Activated naive CD8-positive, alpha-beta T cell treated with anti-CD3 and anti-CD28 coated beads, Interleukin-2, amount 10 ng/mL, durations not matched to agents 7 days and 5 days (primary cell): ENCODE measurements at places on chromosomes 4 and X.

- no peaks in the 10 kb centered on the region for H3K4me1 ChIP-seq
- no peak overlapping the region for H3K4me3 ChIP-seq
- no peak for DNase-seq
- no peaks in the 10 kb centered on the region for H3K27me3 ChIP-seq
- H3K36me3 ChIP-seq = no peaks in the 10 kb centered on the region
Measured at GRCh38 chrX:123779908-123780396, 47.1 kb upstream of the THOC2 start.

GRCh38 chrX:15512401-15512965 is 11.9 kb downstream of the BMX start:
- DNase-seq = no peak
- no peak overlapping the region for H3K27ac ChIP-seq
- no peaks in the 10 kb centered on the region for H3K4me1 ChIP-seq
- peaks cover 7% of the 10 kb centered on the region for H3K27me3 ChIP-seq
- H3K36me3 ChIP-seq = no peaks in the 10 kb centered on the region

GRCh38 chrX:87299563-87300160 is 217.9 kb upstream of the KLHL4 start:
- H3K27me3 ChIP-seq = no peaks in the 10 kb centered on the region
- no peak overlapping the region for H3K27ac ChIP-seq
- no peak overlapping the region for H3K4me3 ChIP-seq
- no peaks in the 10 kb centered on the region for H3K36me3 ChIP-seq
- H3K4me1 ChIP-seq = no peaks in the 10 kb centered on the region
- DNase-seq = no peak

GRCh38 chr4:121737846-121738554 is 27.0 kb downstream of the SMIM43 start:
- peaks cover 15% of the 10 kb centered on the region for H3K27me3 ChIP-seq
- no peak for DNase-seq
- no peak overlapping the region for H3K27ac ChIP-seq
- no peaks in the 10 kb centered on the region for H3K4me1 ChIP-seq
- no peaks in the 10 kb centered on the region for H3K36me3 ChIP-seq

DNA sequence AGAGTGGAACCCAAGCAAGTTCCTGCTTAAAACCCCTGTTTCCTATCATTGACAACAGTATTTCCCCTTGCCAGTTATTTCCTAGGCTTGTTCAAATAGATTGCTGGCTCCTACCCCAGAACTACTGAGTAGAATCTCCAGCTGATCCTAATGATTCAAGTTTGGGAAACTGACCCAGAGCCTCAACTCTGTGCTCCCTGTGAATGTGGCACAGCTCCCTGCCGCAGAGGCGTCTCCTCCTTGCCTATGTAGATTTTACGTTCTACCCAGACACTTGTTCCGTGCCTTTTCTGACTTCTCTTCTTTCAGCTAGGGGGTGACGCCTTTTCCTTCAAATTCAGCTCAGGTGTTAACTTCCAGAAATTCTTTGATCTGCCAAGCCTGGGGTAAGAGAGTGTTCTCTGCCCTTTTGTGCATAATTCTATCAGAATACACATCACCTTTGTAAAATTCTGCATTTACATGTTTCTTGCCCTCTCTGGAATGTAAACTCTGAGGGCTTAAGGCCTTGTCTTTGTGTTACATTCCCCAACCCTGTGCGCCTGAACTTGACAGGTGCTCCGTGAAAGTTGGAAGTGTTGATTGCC is 4.4 kb downstream of the LSM6 start:
- peaks cover 26% of the 10 kb centered on the region for H3K4me1 ChIP-seq
- peaks cover 9% of the 10 kb centered on the region for H3K36me3 ChIP-seq
- H3K4me3 ChIP-seq = no peak overlapping the region
- no peak for DNase-seq
- H3K27me3 ChIP-seq = no peaks in the 10 kb centered on the region

- no peak overlapping the region for H3K27ac ChIP-seq
- H3K27me3 ChIP-seq = peaks cover 10% of the 10 kb centered on the region
- no peak overlapping the region for H3K4me3 ChIP-seq
- no peaks in the 10 kb centered on the region for H3K4me1 ChIP-seq
- no peaks in the 10 kb centered on the region for H3K36me3 ChIP-seq
Measured at GRCh38 chr4:155705664-155706063, 39.0 kb downstream of the GUCY1A1 start.

DNA sequence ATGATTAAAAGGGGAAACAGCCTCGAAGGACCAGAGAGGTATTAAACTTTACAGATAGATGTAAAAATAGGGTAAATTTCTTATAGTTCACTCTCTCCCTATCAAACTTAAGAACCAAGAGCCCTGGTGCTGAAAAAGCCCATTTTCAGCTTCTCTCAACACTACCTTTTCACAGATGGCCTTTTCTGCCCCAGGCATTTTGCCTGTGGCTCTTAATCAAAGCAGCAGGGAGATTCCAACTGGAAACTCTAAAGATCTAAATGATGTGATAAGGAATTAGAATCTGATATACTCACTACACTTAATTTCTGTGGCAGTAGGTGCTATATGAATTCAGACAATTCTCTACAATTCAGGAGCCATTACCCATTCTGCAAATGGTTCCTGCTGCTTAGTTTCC is 60.0 kb downstream of the AMMECR1 start:
- no peaks in the 10 kb centered on the region for H3K27me3 ChIP-seq
- peaks cover 5% of the 10 kb centered on the region for H3K36me3 ChIP-seq
- DNase-seq = no peak
- peaks cover 4% of the 10 kb centered on the region for H3K4me1 ChIP-seq
- H3K4me3 ChIP-seq = no peak overlapping the region

- no peak overlapping the region for H3K4me3 ChIP-seq
- no peak overlapping the region for H3K27ac ChIP-seq
- no peaks in the 10 kb centered on the region for H3K36me3 ChIP-seq
- no peak for DNase-seq
- no peaks in the 10 kb centered on the region for H3K27me3 ChIP-seq
Measured at GRCh38 chrX:127732709-127733108, 319.5 kb downstream of the ACTRT1 start.

DNA sequence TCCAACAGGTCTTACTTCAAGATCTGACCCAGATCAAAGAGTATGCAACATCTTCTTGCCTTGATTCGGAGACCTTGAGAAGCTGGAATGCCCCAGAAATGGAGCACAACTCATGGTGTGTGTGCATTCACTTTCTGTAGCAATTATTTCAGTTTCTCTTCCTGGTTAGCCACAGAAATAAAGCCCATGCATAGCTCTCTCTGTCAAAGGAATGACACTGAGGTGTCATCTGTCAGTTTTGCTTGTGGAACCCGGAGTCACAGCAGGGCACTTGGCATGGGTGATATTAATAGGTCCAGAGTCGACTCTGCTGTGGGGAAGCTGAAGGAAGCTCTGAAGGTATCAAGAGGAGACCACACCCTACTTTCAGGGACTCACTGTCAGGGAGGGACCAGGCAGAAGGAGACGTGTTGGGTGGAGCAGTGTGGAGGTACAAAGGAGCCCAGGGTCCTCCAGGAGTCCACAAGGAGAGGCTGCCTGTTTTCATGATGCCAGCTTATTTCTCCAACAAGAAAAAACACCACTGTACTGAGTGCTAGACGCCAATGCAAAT is 10.7 kb downstream of the CLNK start:
- peaks cover 19% of the 10 kb centered on the region for H3K36me3 ChIP-seq
- peak overlapping the region; percentile 47 for H3K27ac ChIP-seq
- peaks cover 39% of the 10 kb centered on the region for H3K4me1 ChIP-seq
- DNase-seq = no peak

DNA sequence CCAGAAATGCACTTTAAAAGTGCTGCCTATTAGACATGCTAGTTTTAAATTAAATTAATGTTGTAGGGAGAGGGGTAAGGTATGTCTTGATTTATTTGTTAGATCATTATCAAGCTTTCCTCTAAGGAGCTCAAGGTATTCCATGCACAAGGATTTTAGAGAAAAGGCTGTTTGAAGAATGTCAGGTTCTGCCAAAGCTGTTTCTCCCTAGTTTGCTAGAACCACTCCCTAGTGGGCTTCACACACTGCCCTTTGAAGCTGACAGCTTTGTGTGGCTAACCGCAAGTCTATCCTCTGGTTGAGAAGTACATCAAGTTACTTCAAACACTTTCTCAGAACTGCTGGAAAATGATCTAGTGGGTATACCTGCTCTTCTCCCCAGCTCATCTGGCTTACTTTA is 32.3 kb downstream of the RASL11B start:
- H3K4me3 ChIP-seq = no peak overlapping the region
- no peak overlapping the region for H3K27ac ChIP-seq
- DNase-seq = no peak

DNA sequence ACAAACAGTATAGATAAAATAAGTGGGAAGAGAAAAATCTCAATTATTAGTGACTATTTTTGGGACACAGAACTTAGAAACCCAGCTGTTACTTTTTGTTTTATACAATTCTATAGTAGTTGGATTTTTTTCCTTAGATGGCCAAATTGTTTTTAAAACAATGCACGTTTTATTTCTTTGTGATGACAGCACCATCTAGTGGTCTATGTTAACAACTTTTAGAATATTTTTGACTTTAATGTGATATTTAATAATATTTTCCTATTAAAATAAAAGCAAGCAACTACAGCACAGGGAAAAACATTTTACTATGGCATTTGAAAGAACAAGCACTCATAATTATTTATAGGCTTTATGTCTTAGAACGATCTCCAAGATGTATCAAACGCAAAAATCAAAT is 5.6 kb upstream of the SMIM31 start:
- no peak overlapping the region for H3K27ac ChIP-seq
- no peak overlapping the region for H3K4me3 ChIP-seq
- no peak for DNase-seq
- H3K27me3 ChIP-seq = peaks cover 2% of the 10 kb centered on the region
- H3K4me1 ChIP-seq = no peaks in the 10 kb centered on the region
- no peaks in the 10 kb centered on the region for H3K36me3 ChIP-seq

GRCh38 chr4:15888515-15888914 is 50.0 kb downstream of the FGFBP1 start:
- no peak overlapping the region for H3K27ac ChIP-seq
- H3K36me3 ChIP-seq = no peaks in the 10 kb centered on the region
- peaks cover 12% of the 10 kb centered on the region for H3K27me3 ChIP-seq
- DNase-seq = no peak
- peaks cover 5% of the 10 kb centered on the region for H3K4me1 ChIP-seq

- H3K36me3 ChIP-seq = no peaks in the 10 kb centered on the region
- no peak for DNase-seq
- H3K4me3 ChIP-seq = no peak overlapping the region
- no peaks in the 10 kb centered on the region for H3K27me3 ChIP-seq
- no peak overlapping the region for H3K27ac ChIP-seq
- H3K4me1 ChIP-seq = peaks cover 8% of the 10 kb centered on the region
Measured at GRCh38 chr4:56293121-56293520, 94.2 kb downstream of the AASDH start.

- H3K27ac ChIP-seq = no peak overlapping the region
- no peaks in the 10 kb centered on the region for H3K27me3 ChIP-seq
- no peaks in the 10 kb centered on the region for H3K36me3 ChIP-seq
- no peak overlapping the region for H3K4me3 ChIP-seq
- DNase-seq = no peak
- no peaks in the 10 kb centered on the region for H3K4me1 ChIP-seq
Measured at GRCh38 chr4:91846233-91846632, 457.5 kb upstream of the GRID2 start.

DNA sequence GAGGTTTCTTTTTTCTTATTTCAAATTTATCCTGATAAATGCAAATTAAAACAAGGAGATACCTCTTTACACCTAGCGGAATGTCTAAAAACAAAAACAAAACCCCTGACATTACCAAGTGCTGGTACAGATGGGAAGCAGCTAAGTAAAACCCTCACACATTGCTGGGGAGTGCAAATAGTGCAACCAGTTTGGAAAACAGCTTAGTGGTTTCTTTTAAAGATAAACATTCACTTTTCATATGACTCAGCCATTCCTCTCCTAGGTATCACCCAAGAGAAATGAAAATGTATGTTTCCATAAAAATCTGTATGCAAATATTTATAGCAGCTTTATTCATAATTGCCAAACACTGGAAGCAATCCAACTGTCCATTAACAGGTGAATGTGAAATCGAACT is 84.1 kb upstream of the HELT start:
- H3K27me3 ChIP-seq = peaks cover 16% of the 10 kb centered on the region
- peaks cover 2% of the 10 kb centered on the region for H3K4me1 ChIP-seq
- DNase-seq = no peak
- H3K27ac ChIP-seq = no peak overlapping the region
- no peak overlapping the region for H3K4me3 ChIP-seq
- H3K36me3 ChIP-seq = no peaks in the 10 kb centered on the region
